Left ventricle myocardium superior (tissue), 1 donor: ENCODE measurements at places on chromosomes 4 and X.

GRCh38 chrX:134752558-134752957 is 94.3 kb upstream of the PLAC1 start:
- DNase-seq: no peak

DNA sequence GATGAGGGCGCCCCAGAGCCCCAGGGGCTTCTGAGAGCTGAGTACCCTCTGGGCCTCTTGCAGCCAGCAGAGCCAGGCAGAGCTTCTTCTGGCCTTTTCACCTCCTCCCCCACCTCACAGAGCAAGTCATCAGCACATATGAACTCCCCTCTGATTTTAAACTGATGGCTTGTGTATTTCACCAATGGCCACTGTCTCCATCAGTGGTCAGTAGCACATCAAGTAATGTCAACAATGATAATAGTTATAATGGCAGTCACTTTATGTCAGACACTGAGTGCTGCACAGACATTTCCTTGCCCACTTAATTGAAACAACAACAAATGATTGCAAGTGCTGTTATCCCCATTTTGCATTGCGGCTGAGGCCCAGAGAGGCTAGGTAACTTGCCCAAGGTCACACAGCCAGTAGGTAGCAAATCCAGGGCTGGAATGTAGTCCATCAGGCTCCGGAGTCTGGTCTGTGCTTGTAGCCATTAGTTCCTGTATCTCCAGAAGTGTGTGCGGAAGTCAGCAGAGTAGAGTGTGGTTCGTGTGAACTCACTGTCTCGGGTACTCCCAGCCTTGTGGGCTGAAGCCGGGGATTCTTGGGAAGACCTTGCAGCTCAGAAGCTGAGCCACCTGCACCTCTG is 3.0 kb downstream of the ATP2B3 start:
- DNase-seq: no peak

DNA sequence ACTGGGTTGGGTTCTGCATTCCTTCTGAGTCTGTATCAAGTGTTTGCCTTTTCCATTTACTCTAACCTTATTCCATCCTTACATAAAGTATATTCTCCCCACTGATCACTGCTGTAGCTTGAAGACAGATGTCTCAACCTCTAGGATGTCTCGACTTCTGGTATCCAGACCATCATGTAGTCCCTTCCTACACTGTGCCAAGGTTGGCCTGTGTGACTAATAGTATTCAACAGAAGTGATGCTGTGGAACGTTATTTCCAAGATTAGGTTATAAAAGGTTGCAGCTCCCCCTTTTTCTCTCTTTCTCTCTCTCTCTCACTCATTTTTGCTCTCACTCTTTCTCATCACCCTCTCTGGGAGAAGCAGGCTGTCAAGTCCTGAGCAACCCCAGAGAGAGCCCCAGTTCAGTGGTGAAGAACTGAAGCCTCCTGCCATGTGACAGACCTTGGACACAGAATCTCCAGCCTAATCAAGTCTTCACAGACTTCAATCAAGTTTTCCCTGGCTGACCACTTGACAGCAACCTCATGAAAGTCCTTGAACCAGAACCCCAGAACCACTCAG is 75.4 kb downstream of the PRDM5 start:
- no peak for DNase-seq

DNA sequence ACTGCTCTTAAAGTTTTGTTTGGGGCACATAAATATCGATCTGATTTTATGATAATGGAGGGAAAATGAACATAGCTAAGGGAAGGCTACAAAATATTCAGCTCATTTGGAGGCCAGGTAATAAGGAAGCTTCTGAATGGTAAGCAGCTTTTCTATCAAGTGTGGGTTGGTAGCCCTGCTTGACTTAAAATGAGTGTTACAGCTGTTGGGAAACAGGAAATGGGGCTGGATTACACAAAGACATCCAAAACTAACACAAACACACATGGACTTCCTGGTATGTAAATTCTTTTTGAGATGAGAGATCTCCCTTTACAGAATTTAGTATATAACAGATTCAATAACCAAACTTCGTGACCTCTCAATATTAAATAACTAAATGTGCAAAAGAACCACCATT is 58.0 kb downstream of the FGF16 start:
- no peak for DNase-seq

- DNase-seq: peak; percentile 45
These were observed 24.9 kb downstream of the CD99L2 start for GRCh38 chrX:150873616-150874015.

- no peak for DNase-seq
These were observed 96.6 kb upstream of the KCNIP4 start for GRCh38 chr4:22045051-22045630.

DNA sequence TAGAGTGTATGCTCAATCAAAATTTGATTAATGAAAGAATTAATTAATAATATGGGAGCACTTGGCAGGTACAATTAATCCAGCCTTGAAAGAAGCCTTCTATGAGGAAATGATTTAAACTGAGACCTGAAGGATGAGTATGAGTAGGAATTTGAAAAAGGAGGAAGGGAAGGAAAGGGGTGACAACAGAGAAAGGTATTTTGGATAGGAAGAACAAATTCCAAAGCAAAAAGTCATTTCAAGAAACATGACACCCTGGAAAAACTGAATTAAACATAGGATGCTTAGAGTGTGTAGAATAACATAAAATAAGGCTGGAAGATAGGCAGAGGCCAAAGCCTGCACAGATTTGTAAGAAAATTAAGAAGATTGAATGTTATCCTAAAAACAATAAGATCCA is 29.6 kb downstream of the PHOX2B start:
- no peak for DNase-seq

DNA sequence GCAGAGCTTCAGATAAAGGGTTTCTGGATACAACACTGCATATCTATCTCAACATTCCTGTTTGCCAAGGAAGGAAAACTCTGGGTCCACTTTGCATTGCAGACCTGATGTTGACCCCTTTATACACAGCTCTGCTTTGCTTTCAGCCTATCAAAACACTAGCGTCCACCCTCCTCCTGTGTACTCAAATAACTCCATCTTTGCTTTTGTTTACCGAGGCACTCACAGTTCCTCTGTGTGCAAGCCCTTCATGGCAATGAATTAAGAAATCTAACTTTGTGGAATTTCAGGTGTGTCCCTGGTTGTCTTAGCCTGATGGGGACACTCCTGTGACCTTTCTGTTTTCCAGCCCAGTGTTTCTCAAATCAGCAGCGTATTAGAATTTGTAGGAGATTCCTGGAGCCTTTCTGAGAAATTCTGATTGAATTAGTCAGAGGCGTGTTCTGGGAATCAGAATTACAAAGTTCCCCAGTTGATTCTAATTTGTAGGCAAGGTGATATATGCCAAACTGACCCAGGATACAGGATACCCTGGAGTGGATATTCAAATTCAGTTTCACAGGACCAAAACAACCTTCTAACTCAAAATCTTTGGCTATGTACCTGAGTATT is 68.6 kb downstream of the DTHD1 start:
- no peak for DNase-seq

DNA sequence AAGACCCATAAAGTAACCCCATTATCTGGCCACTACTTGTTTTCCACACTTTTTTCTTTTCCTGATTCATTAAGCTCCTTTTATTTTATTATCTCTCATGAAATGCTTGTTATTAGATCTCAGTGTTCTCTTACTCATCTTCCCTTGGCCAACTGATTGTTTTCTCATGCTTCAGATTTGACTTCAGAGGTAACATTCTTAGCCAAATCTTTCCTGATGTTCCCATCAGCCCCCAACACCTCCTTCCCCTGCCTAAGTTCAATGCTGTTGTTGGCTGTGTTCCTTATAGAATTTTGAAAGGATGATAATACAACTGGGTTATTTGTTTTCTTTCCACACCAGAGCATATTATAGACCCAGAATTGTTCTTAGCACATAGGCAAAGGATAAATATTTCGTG is 75.6 kb downstream of the BMPR1B start:
- no peak for DNase-seq

GRCh38 chrX:47168495-47169073 is 23.6 kb downstream of the RBM10 start:
- no peak for DNase-seq

DNA sequence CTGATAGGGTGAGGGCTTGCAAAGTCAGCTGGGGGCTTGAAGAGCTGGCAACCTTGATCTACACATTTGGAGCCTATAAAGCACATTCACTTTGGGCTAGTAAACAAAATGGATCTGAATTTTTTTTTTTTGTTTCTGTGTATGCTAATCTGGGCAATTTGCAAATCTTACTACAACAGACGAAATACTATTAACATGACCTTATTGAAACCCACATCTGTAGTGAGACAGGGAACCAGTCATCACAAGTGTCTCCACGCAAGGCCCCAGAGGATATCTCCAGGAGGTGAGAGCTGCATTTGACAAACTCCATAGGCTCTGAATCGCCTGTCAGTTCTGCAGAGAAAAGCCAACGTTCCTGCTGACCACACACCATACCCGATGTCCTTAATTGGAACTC is 33.0 kb upstream of the TFDP3 start:
- DNase-seq: no peak

DNA sequence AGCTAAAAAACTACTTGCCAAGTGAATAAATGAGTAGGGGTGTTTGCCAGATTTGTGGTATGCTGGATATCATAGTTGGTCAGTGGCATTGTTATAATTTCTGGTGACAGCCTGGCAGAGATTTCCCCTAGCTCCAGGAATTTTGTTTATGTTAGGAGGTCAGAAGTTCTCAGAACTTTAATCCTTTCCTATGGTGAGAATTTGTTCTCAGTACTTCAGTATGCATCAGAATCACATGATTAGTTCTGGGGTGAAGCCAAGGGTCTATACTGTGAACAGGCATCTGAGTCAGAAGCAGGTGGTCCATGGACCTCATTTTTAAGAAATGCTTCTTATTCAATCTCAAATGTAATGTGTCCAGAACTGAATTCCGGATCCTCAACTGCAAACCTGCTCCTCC is 10.5 kb downstream of the RASSF6 start:
- no peak for DNase-seq

DNA sequence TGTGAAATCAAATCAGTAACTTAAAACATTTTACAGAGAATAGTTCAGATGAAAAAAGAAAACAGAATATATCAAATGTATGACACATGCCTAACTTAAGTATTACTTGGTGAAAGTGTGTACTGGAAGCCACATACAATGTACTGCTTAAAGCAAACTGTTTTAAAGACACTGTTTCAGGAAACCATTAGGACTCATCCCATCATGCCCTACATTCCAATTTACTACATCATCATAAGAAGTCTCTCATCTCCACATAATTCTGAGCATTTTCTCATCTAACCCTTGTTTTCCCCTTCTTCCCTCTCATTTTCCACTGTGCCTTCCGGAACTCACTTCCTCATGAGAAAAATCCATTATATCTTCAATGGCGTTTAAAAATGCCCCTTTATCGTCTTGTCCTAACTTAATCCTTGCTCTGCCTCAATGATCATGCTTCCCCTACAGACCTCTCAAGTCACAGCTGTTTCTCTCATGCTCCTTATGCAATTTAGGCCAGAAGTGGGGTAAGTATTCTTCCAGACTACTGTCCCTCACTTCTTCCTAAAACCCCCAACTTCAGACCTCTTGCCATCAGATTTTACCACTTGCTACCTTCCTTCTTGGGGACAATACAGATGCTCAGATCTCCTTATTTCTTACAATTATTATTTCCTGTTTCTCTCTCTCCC is 26.8 kb upstream of the FGF5 start:
- no peak for DNase-seq

DNA sequence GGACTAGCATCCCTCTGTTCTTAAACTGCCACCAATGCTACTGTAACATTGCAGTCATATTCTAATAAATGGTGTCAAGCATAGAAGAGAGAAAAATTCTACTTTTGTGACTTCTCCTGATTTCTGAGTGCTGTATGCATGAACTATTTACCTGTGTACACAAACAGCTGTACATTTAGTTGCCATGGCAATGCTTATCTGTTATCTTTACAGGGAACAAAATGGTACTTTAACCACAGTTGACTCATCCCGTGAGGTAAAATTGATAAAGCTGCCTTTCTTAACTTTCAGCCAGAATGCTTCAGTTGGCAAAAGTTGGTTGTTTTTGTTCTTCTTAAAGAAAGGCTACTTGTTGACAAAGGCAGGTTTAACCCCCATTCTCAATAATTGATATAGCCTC is 587.5 kb upstream of the MAGEB2 start:
- no peak for DNase-seq

GRCh38 chr4:82705169-82705927 is 93.2 kb downstream of the SCD5 start:
- DNase-seq: no peak

GRCh38 chrX:12936947-12937346 is 30.5 kb downstream of the TLR8 start:
- DNase-seq: no peak

GRCh38 chr4:688854-689681 is at the start of gene SLC49A3:
TSS of gene SLC49A3 (minus strand) at chr4:689151. CDS start at chr4:689127, 24 bp downstream.
- DNase-seq: peak; percentile 62

DNA sequence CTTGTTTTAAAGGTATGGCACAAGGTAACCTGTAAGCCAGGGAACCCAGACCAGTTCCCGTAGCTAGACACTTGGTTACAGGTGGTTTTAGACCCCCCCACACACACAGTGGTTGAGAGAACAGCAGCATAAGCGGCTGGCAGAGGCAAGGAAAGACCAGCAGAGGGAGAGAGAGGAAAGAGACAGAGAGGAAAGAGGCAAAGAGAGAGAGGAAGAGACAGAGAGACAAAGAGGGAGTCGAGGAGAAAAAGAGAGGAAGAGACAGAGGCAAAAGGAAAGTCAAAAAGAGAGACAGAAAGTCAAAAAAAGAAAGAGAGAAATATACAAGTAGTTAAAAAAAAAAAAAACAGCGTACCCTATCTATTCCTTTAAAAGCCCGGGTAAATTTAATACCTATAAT is 19.5 kb upstream of the PCSK1N start:
- no peak for DNase-seq

- DNase-seq: no peak
These were observed 63.2 kb upstream of the GUCY1A1 start for GRCh38 chr4:155603360-155603891.

DNA sequence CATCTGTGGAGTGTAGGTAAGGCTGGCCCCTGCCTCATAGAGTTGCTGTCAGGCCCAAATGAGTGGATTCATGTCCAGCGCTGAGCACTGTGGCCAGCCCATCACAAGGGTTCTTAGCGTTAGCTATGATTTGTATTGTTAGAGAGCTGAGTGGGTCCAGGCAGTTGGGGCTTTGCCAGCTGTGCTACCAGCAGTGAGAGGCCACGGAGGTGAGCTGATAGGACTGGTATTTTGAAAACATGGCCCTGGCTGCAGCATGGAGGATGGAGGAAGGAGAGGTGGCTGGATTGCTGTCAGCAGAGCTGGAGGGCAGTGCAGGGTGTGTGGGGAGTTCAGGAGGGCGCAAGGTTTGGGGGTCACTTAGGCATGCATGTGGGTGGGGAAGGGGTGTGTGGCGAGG is 69.8 kb downstream of the PSAPL1 start:
- DNase-seq: peak; percentile 73

DNA sequence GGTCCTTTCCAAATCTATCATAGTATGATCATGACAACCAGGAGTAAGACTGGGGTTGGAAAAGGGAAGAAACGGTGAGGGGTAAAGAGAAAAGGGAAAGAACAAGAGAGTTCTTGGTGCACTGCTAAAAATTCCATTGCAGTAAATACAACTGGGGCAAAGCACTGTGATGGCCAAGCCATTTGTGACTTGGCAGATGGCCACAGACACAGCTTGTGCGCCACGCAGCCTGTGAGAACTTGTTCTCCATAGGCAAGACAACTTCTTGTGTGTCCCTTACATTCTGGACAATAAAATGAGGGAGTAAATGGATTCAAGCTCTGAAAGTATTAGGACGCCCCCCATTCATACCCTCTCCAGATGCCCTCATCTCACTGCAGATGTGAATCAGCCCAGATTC is 10.9 kb downstream of the MFAP3L start:
- peak; percentile 41 for DNase-seq

GRCh38 chrX:133674726-133675470 is 259.6 kb upstream of the GPC4 start:
- DNase-seq: no peak

- peak; percentile 31 for DNase-seq
These were observed 353.7 kb upstream of the SLC7A11 start for GRCh38 chr4:138595731-138596460.
